ENCODE measurements at places on chromosomes 5 and 9. TPM values are rescaled to one million over a fixed set of nuclear protein-coding genes. Genes with fewer than 3 reads are reported as not detected.

- DNase-seq, result no peak
Observed at GRCh38 chr5:88979726-88980125, 96.7 kb upstream of the MEF2C start.

- peak; percentile 8 for DNase-seq
Observed at GRCh38 chr5:78076351-78076750, 218.1 kb downstream of the AP3B1 start.

- DNase-seq, result no peak
Observed at GRCh38 chr9:89372979-89373378, 54.7 kb downstream of the SECISBP2 start.

DNA sequence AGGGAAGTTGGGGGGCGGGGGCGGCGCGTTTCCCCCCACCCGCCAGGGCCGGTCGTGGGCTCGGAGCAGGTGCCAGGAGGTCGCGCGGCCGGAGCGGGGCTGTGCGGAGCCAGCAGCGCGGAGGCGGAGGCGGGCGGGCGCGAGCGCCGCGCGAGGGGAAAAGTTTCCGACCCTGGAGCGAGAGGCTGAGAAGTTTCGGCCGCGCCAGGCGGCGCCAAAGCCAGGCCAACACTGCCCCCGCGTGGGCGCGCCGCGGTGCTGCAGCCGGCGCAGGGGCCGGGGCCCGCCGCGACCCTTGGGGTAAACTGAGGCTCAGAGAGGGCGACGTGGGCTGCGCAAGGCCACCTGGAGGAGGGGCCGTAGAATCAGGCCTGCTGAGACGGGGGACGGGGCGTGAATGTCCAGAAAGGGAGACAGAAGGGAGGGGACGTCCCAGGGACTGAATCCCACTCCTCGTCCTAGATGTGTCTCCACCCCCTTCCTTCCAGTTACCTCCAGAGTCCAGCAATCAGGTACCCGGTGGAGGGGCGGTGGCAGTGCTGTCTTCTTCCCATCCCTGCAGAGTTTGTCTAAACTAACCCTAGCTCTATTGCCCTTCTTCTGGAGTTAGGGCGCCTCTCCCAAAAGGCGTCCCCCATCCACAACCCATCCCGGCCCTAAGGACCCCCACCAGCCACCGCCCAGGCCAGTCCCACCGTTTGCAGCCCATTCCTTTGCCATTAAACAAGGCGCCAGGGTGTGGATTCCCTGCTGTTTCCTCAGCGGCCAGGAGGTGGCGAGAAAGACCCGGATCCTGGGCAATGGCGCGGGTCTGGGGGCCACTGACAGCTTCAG is 10.2 kb downstream of the C9orf50 start:
- DNase-seq, result peak; percentile 77

- DNase-seq, result no peak
Observed at GRCh38 chr5:60636644-60637043, 63.3 kb downstream of the DEPDC1B start.

GRCh38 chr5:65811004-65811403 is 89.0 kb downstream of the NLN start:
- no peak for DNase-seq

GRCh38 chr5:141765896-141766551 is 84.0 kb upstream of the ARAP3 start:
- DNase-seq, result no peak

- DNase-seq, result no peak
Observed at GRCh38 chr5:154944716-154945115, 3.8 kb downstream of the MRPL22 start.

- DNase-seq, result no peak
Observed at GRCh38 chr9:82571540-82571939, 491.4 kb downstream of the RASEF start.

DNA sequence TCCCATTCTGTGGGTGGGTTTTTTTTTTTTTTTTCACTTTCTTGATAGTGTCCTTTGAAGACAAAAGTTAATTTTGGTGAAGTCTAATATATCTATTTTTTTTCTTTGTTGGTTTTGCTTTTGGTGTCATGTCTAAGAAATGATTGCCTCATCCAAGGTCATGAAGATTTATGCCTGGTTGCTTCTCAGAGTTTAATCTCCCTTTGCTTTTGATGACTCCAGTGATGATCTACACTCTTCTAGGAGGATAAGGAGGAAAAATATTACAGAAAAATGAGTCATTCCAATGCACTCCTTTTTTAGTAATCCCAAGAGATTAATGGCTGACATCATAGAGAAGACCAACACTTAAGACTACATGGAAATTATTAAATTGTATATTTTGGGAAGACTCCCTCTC is 79.7 kb upstream of the ICE1 start:
- DNase-seq, result no peak

DNA sequence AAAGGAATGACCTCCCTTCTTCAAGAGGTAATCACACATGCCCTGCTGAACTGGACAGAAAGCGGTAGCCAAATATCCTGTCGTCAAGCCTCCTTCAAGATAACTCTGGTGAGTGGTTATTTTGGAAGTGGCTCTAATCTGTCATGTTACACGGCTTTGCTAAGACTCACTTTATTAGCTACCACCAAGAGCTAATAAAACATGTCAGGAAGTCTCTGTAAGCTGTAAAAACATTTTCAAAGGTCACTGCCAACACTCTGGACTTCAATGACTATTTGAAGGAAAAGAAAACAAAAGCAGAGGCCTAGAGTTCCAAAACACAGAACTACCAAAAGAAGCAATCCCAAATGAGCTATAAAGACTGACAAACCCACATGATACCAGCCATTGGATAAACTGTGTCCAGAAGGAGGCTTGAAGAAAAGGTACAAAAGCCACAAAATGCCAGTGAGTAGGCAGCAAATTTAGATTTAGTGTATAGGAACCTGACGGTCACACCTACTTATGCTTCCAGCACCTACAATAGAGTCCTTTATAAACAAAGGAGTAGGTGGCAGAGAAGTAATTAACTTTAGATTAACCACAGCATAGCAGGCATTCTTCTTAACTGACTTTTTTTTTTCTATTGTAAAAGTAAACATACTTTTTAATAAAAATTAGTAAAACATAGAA is 97.3 kb upstream of the EQTN start:
- DNase-seq, result no peak

- no peak for DNase-seq
Observed at GRCh38 chr9:111959468-111960359, 63.1 kb downstream of the UGCG start.

The RNF208 gene
- total RNA-seq, result 6.9 TPM

The CCDC192 gene
- not detected for total RNA-seq

The FAM221B gene
- total RNA-seq, result not detected
